Stimulated activated CD8-positive, alpha-beta memory T cell treated with anti-CD3 and anti-CD28 coated beads, Interleukin-2, amount 100 ng/mL, for 1 hour (primary cell): ENCODE measurements at places on chromosomes 7 and 10.
A peak's percentile ranks its signal among the peaks of the same experiment; 100 is the strongest.

GRCh38 chr7:141889321-141889720 is 26.9 kb upstream of the OR9A4 start:
- DNase-seq: no peak

- DNase-seq: no peak
These were observed 14.0 kb downstream of the HABP2 start for GRCh38 chr10:113566888-113567287.

DNA sequence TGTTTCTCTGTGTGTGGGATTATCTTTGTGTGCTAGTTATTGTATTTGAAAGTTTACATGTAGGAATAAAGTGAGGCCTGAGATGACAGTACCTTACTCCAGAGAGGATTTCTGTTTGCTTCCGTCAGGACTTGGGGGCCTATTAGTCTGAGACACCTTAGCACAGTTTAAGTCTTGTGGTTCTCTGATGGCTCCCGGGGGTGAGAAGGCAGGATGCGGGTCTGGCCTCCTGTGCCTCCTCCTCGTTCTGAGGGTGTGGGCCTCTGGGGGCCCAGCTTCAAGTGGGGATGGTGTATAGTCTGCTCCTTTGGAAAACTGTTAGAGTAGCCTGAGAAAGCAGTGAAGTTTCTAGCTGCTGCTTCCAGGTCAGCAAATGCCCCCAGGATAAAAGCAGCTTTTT is 12.4 kb downstream of the MTURN start:
- no peak for DNase-seq

- DNase-seq: no peak
These were observed 300.9 kb upstream of the C7orf33 start for GRCh38 chr7:148289630-148290029.

GRCh38 chr7:111083413-111083812 is 7.5 kb upstream of the LRRN3 start:
- no peak for DNase-seq

GRCh38 chr7:130956417-130957136 is 222.6 kb upstream of the KLF14 start:
- DNase-seq: no peak

DNA sequence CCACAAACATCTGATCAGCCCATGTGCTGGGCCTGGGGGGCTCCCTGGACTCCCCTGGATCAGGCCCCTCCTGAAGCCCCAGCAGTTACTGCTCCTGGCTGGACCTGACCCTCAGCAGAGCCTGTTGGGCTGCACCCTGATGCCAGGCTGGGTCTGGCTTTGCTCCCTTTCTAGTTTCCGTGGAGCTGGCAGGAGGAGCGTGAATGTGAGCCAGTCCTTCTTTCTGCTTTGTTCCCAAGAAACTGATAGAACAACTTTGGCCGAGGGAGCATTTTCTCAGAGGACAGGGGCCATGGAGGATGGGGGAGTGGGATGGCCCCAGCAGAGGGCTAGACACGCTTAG is 128.2 kb downstream of the NEURL1 start:
- DNase-seq: no peak

DNA sequence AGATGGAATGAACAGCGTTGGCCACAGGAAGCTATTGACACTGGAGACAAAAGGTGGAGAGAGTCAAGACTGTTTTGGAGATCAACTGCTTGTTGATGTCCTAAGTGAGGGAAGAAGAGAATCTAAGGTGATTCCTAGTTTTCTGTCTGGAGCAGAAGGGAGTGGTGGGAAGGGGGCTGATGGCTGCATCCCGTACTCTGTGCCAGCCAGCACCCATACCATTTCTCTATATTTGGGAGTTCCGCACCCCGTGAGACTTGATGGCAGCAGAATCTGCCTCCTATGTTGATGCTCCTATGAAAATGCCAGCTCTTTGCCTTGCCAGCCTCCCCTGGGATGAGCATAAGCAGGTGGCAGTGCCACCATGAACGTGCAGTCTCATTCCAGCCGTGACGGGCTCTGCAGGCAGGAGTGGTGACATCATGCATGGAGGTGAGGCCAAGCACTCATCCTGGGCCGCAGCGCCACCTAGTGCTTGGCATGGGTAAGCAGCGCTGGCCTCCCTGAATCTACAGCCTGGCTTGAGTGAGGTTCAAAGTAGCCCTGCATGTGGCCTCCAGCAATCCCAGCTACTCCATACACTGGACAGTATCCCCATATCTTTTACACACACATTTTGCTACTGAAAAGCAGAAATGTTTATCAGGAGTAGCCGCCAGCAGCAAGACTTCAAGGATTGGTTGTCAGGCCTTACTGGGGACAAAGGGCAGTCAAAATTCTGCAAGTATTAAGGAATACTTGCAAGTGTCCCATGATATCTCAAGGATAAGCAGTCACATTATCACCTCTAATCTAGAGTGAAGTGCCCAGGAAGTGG is 43.0 kb downstream of the PODXL start:
- DNase-seq: peak; percentile 58

DNA sequence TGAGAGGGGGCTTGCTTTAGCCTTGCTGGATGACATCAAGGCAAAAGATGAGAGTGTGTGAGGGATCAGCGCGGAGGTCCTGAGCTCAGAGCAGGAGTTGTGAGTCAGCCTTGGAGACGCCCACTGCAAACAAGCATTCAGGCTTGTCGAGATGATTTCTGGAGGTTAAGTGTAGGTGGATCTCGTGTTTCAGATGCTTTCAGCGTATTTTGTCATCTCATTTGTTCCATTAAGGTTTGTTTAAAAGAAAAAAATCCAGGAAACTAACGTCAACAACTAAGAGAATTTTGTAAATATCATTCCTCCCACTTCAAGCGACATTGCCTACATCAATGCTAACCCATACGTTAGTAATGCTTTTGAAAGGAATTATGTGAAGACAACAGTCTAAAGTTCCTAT is 715.4 kb upstream of the NRP1 start:
- DNase-seq: no peak

DNA sequence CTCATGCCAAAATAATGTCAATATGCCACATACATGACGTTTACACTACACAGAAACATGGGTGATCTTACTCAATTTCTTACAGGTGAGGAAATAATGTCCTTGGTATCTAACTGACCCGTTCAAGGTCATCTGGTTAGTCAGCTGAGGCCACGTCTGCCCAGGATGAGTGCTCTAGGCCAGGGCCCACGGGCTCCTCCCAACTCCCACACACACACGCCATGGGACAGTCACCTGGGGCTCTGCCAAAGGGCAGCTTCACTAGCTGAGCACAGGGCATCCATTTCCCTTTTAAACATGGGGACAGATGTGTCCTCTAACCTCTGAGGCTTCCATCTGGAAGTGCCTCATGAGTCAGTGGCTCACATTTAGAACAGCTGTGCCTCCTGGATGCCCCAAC is 123.9 kb downstream of the TNS3 start:
- no peak for DNase-seq

- DNase-seq: no peak
These were observed 39.9 kb upstream of the AGK start for GRCh38 chr7:141511316-141511675.

DNA sequence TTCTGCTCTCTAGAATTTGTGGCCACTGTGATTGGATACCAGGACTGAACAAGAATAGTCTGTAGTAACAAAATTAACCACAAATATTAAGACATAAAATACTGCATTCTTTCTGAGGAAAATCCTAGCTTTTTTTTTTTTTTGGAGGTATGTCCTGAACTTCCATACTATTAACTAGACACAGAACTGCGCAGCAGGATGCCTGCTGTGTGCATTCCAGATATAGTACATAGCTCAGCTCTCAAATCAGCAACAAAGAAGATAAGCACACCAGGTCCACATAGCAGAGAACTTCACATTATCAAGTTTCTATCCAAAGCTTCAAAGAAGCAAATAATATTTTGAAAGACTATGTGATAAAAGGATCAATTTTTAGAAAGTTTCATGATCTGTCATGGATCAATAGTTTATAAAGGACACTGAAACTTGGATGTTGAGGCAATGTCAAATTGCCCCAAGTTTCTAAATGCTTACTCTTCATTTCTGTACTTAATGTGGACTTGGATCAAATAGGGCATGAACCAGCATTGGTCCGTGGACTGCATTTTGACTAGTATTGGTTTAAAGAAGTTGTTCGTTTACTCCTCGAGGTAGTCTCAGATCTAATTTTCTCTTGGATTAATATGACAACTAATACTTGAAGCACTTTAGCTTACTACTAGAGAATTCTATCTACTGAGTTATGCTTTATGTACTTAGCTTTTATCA is 15.4 kb downstream of the NAMPT start:
- no peak for DNase-seq

DNA sequence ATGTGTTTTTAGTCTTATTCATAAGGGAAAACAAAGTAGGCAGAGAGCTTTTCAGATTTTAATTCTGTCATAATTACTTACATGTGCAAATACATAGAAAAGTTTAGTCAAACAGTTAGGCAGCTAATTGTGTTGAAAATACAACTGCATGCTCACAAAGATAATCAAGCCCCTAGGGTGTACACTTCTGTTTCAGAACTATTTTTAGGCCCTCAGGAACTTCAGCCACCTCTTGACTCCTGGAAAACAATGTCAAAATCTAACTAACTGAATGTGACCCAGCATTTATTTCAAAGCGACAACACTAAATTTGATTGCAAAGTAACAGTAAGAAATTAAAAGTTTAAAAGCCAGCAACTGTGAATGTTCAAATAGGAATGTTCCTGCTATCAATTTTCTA is 599.0 kb upstream of the LRRTM3 start:
- no peak for DNase-seq

DNA sequence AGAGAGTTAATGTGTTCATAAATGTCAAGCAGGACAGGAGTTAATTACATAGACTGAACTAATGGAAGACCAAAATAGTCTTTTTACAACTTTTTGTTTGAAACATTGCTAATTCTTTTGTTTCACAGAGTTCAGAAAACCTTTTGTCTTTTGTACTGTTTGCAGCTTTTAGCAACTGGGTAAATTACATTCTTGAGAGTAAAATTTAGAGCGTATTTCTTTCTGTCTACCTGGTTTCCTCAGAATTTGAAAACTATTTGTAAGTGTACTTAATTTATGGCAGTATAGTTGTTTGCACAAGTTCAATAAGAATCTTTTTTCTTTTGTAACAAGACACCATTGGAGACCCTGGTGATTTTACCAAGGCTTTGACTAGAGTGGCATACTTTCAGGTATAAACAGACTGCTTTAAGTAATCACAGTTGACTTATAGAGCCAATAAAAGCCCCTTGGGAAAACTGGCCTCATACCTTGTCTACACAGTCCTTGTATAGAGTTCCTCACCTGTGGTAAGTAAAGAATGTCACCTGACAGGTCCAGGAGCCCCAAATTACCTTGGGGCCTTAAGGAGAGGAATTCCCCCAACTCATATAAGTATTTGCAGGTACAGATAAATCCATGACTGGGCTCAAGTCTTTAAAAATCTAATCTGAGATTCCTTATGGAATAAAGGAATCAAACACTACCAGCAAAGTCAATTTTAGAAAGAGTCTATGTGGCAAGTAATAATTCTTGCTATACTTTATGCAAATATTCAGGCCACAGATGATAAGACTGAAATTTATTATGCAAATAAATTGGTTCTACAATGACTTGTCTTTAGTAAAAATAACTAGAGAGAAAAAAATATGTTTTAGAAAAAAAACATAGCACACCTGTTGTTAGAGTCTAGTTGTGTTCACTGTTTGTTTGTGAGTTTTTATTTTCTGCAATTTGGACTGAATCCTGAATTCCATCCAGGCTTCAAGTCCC is 23.6 kb upstream of the CREB3L2 start:
- DNase-seq: no peak

GRCh38 chr7:138549082-138549481 is 89.0 kb downstream of the TRIM24 start:
- no peak for DNase-seq

- no peak for DNase-seq
These were observed 21.3 kb upstream of the VAX1 start for GRCh38 chr10:117159390-117159789.

- DNase-seq: no peak
These were observed 137.3 kb downstream of the CELF2 start for GRCh38 chr10:11154849-11155498.

- DNase-seq: no peak
These were observed 178.8 kb upstream of the BMPER start for GRCh38 chr7:33726582-33726981.

- peak; percentile 31 for DNase-seq
These were observed at the start of gene HTR7 for GRCh38 chr10:90857635-90858460. HTR7 (minus strand) TSS chr10:90858039; CDS start chr10:90857671, 368 bp downstream.

DNA sequence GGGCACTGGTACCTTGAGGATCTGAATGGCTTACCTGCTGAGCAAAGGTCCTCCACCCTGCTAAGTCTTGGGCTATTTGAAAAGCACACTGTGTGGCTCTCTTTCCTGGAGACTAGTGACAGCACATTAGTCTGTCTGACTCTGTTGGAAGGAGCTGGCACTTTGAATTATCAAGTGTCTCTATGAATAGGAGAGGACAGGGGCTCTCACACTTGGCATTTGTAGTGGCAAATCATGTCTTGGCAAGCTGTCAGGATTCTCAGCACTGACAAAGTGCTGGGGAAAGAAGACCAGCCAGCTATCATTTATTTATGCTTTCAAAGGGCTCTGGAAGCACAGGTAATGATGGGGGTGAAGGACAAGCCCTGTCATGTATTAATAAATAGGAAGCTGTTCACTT is 62.8 kb downstream of the MTPN start:
- no peak for DNase-seq

DNA sequence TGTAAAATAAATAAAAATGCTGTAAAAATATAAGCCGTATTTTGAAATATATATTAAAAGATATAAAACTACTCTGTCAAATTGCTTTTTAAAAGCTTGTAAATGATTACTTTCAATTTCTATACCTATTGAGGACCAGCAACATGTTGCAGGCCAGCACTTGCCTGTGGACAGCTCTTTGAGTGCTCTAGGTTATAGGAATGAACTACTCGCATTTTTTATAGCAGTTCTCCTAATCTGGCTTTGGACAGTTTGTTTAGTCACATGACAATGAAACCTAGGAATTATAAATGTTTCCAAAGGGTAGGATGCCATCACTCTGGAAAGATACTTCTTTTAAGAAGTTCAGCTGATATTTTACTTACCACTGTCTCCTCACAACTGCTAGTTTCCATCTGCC is 117.7 kb upstream of the PTPRZ1 start:
- DNase-seq: no peak

DNA sequence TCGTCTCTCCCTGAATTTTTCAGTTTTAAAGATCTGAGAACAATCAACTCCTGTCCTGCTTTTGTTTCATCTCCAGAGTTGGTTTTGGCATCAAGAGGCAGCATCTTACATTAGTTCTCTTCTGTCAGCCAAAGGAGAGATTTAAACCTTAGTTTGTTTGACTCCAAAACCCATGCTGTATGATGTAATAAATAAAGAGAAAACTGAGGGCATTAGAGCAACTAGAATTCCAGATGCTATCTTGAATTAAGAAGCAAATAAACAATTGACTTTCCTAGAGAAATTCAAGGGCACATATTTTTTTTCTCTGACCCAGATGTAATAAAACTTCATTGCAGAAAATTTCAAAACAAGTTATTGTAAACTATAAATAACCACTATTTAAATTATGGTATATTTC is 54.4 kb downstream of the INHBA start:
- DNase-seq: no peak
